CD14-positive monocyte (primary cell): ENCODE measurements at places on chromosomes 1 and 21. TPM values are rescaled to one million over a fixed set of nuclear protein-coding genes. Genes with fewer than 3 reads are reported as not detected.

The OR10J1 gene
- not detected in 2 replicates for polyA plus RNA-seq

GRCh38 chr1:59739111-59739510 is 75.6 kb upstream of the HOOK1 start:
- no peaks in the 10 kb centered on the region for H3K36me3 ChIP-seq
- H3K4me3 ChIP-seq: no peak overlapping the region
- peaks cover 16% of the 10 kb centered on the region for H3K4me1 ChIP-seq

GRCh38 chr1:145960468-145961108 is 2.8 kb upstream of the LIX1L start:
- H3K27me3 ChIP-seq: peaks cover 6% of the 10 kb centered on the region
- DNase-seq: peak; percentile 34

GRCh38 chr1:7579016-7579415 is 192.1 kb upstream of the VAMP3 start:
- H3K4me3 ChIP-seq: no peak overlapping the region
- no peaks in the 10 kb centered on the region for H3K27me3 ChIP-seq
- DNase-seq: no peak
- no peak overlapping the region for H3K27ac ChIP-seq
- H3K36me3 ChIP-seq: no peaks in the 10 kb centered on the region

The LCE2B gene
- not detected for polyA plus RNA-seq
